Tibial nerve (tissue), 4 donors: ENCODE measurements at places on chromosomes 2 and 18.

DNA sequence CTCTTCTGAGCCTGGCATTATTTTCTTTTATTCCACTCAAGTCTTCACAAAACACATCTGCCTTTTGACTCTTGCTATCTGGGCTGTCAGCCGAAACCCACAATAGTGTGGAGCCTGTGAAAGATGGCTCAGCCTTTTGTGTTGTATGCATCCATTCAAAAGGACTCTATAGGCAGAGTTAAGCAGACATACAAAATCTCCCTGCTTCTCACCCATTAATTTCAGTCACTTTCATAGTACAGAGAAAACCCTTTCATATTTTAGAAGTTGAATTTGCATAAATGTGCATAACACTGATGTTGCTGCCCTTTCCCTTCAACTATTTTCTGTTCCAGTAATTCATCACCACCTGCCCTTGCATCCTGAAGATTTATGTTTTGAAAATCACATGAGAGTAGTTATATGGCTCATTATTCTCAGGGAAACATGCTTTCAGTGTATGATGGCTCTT is 154.6 kb downstream of the EVA1A start:
- no peaks in the 10 kb centered on the region for H3K27me3 ChIP-seq
- H3K4me3 ChIP-seq, result no peak overlapping the region
- no peaks in the 10 kb centered on the region for H3K4me1 ChIP-seq
- H3K36me3 ChIP-seq, result no peaks in the 10 kb centered on the region
- no peak overlapping the region for H3K27ac ChIP-seq

GRCh38 chr2:148725564-148725963 is 81.0 kb downstream of the EPC2 start:
- no peak overlapping the region for H3K27ac ChIP-seq
- no peak overlapping the region for H3K4me3 ChIP-seq
- H3K27me3 ChIP-seq, result no peaks in the 10 kb centered on the region
- no peaks in the 10 kb centered on the region for H3K4me1 ChIP-seq
- DNase-seq, result no peak

- no peak overlapping the region for H3K4me3 ChIP-seq
- no peak for DNase-seq
- no peak overlapping the region for H3K27ac ChIP-seq
- no peaks in the 10 kb centered on the region for H3K27me3 ChIP-seq
- no peaks in the 10 kb centered on the region for H3K4me1 ChIP-seq
Observed at GRCh38 chr2:152920846-152921245, 202.4 kb downstream of the ARL6IP6 start.

DNA sequence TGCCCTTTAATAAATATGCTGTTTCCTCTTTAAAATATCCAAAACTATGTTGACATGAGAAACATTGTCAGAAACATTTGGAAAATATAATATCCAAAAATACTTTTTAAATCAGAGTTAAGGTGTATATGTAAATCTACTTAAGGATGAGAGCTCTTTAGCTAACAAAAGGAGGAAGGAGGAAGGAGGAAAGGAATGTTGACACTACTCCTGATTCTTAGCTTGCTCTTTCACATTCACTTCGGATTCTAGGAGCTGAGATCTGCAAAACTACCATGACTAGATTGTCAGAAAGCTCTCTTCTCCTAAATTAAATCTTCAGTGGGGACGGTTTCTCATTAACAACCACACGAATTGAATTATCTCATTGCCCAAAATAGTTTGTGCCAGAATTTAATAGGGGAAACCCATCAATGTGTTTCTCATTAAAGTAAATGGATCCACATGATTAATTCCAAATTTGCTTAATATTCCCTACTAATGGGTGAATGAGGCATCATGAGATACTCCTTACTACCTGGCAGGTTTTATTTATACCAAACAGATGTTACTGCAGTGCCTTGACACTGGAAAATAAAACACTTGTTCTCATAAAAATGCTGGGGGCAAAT is 509.1 kb downstream of the MBD2 start:
- no peak for DNase-seq
- H3K4me1 ChIP-seq, result no peaks in the 10 kb centered on the region
- no peaks in the 10 kb centered on the region for H3K36me3 ChIP-seq
- H3K4me3 ChIP-seq, result no peak overlapping the region

GRCh38 chr18:13525381-13526029 is 200.9 kb downstream of the FAM210A start:
- H3K27me3 ChIP-seq, result no peaks in the 10 kb centered on the region
- H3K4me3 ChIP-seq, result no peak overlapping the region
- peaks cover 1% of the 10 kb centered on the region for H3K4me1 ChIP-seq
- H3K36me3 ChIP-seq, result no peaks in the 10 kb centered on the region

DNA sequence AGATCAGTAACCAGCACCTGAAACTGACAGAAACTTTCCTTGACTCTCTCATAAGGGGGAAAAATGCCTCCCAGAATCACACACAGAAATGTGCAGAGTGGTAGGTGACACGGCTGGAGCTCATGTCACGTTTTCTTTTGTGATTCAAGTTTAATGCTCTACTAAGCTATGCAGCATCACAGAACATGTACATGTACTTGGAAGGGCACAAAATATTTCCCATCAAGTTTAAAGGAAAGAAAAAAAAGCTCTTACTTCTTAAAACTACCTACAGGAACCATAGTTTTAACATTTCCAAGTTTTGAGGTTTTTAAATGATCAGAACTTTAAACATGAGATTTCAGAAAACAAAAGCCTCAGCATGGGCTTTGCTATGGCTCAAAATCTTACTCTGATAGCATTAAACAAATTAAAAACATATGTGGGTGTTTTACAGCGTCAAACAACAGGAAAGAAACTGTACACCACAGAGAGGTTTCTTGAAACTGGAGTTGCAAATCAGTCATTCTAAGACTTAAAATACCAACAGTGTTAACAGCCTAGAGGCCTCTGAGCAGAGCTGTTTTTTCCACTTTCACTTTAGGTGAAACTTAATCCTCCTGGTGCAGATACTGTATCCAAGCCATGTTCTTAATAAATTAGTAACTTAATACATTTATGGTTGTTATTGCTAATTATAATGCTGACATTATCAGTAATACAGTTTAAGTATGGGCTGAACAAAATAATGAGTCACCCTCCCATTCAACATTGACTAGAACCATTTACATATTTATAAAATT is 30.1 kb downstream of the MBP start:
- no peaks in the 10 kb centered on the region for H3K36me3 ChIP-seq
- DNase-seq, result no peak
- no peak overlapping the region for H3K4me3 ChIP-seq
- peak overlapping the region; percentile 90 for H3K27ac ChIP-seq
- no peaks in the 10 kb centered on the region for H3K4me1 ChIP-seq

DNA sequence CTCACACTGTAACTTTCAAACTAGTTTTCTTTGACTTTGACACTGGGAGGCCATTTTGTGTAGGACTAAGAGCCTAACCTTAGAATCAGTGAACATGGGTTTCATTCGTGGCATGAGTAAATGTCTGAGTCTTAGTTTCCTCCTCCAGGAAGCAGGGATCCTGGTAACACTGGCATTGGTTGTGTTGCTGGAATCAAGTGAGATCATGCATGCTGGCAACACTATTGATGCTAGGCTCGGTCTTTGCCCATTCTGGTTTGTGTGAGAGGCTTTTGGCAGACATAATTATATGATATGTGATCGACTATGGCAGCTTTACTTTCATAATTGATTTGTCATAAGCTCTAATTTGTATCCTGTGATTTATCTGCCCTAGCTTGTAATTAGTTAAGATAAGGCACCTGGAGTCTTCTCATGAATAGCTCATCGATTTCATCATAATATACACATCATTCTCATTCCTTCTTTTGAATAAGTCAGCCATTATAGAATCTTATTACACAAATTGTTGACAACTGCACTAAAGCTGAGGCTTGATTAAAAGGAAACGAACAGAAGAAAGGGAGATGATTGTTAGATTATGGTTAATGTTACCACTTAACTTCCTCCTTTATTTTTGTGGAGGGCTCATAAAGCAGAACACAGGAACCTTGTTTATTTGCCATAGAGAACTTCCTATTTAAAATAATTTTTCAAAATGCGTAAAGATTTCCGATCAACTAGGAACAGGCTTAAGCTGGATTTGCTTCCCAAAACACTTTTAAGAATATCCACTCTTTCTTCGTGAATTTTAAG is 12.6 kb downstream of the PPP1R1C start:
- H3K4me1 ChIP-seq, result no peaks in the 10 kb centered on the region
- no peak for DNase-seq
- no peak overlapping the region for H3K27ac ChIP-seq
- H3K36me3 ChIP-seq, result no peaks in the 10 kb centered on the region
- H3K27me3 ChIP-seq, result no peaks in the 10 kb centered on the region
- H3K4me3 ChIP-seq, result no peak overlapping the region

- no peak for DNase-seq
- no peak overlapping the region for H3K4me3 ChIP-seq
- peaks cover 4% of the 10 kb centered on the region for H3K4me1 ChIP-seq
- no peaks in the 10 kb centered on the region for H3K36me3 ChIP-seq
- no peaks in the 10 kb centered on the region for H3K27me3 ChIP-seq
Observed at GRCh38 chr18:59011289-59011688, 128.4 kb upstream of the SEC11C start.

DNA sequence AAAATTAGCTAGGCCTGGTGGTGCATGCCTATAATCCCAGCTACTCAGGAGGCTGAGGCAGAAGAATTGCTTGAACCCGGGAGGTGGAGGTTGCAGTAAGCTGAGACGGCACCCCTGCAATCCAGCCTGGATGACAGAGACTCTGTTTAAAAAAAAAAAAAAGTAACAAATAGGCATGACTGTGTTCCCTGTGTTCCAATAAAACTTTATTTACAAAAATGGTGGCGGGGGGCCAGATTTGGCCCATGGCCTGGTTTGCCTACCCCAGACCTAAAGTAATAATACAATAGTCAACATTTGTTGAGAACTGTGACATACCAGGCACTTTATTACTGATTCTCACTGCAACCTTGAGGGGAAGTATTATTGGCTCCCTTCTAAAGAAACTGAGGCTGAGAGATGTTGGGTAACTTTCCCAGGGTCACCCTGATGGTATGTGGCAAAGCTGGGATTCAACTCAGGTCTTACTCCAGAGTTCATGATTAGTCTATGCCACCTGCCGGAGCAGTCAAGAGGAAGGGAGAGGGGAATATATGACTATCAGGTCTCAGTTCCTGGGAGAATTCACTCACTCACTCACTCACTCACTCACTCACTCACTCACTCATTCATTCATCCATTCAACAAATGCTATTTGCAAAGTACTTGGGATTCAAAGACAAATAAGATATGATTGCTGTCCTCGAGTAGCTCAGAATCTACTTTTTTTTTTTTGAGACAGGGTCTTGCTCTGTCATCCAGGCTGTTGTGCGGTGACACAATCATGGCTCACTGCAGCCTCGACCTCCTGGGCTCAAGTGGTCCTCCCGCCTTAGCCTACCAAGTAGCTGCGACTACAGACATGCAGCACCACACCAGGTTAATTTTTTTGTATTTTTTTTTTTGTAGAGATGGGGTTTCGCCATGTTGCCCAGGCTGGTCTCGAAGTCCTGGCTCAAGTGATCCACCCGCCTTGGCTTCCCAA is 14.3 kb upstream of the KCMF1 start:
- H3K27ac ChIP-seq, result no peak overlapping the region
- no peaks in the 10 kb centered on the region for H3K27me3 ChIP-seq
- H3K36me3 ChIP-seq, result no peaks in the 10 kb centered on the region
- DNase-seq, result no peak

- H3K27ac ChIP-seq, result no peak overlapping the region
- DNase-seq, result no peak
Observed at GRCh38 chr2:36469106-36469477, 113.5 kb downstream of the CRIM1 start.

- no peaks in the 10 kb centered on the region for H3K27me3 ChIP-seq
- no peaks in the 10 kb centered on the region for H3K36me3 ChIP-seq
- no peak for DNase-seq
- H3K4me1 ChIP-seq, result peaks cover 4% of the 10 kb centered on the region
- no peak overlapping the region for H3K4me3 ChIP-seq
Observed at GRCh38 chr2:47089083-47089464, 66.0 kb downstream of the STPG4 start.
